Cerebellar nuclear complex (tissue), 1 donor: ENCODE measurements at places on chromosomes 3 and 15.

- no peak for DNase-seq
Measured at GRCh38 chr3:53238051-53238850, 17.6 kb downstream of the TKT start.

DNA sequence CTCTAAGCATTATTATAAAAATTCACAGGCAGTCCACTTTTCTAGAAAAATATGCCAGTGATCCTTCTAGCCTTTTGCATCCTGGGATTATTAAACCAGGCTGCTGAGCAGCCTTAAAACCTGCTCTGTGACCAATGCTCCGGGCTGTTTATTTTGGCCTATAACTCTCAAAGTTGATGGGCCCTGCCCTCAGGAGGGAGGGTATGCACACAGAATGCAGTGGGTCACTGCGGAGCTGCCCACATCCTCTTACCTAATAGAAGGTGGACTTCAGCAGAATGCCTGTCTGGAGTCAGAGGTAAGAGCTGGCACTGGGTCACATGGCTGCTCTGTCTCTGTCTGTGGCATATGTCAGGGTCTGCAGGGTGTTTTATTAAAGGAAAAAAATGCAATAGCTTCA lies 26.0 kb downstream of the CPNE4 start:
- no peak for DNase-seq

GRCh38 chr15:65421360-65422215 lies 1.2 kb downstream of the IGDCC4 start:
- DNase-seq, result no peak

GRCh38 chr15:64525828-64526530 lies 65.6 kb downstream of the ZNF609 start:
- no peak for DNase-seq
